A549 (cell line): ENCODE measurements at places on chromosomes 16 and 17.
A peak's percentile ranks its signal among the peaks of the same experiment; 100 is the strongest.

- DNase-seq, result peak; percentile 23
Measured at GRCh38 chr16:81779536-81780320, 637 bp downstream of the PLCG2 start.

DNA sequence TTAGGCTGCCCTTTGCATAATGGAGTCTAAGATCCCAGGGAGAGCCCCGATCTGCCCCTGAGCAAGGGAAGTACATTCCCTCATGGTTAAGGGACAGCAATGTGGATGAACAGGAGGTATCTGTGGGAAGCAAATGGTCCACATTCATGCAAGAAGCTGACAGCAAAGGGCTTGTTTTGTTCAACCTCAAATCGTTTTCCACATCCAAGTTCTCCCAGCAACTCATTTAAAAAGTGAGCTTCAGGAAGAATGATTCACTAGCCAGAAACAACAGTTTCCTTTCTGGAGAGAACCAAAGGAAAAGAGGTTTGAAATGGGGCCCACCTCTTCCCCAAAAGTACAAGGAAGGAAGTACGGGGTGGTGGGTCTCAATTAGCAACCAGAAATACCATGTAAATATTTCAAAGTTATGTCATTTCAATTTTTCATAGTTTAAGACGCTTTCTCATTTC is 9.4 kb downstream of the HSPB9 start:
- no peak for DNase-seq

DNA sequence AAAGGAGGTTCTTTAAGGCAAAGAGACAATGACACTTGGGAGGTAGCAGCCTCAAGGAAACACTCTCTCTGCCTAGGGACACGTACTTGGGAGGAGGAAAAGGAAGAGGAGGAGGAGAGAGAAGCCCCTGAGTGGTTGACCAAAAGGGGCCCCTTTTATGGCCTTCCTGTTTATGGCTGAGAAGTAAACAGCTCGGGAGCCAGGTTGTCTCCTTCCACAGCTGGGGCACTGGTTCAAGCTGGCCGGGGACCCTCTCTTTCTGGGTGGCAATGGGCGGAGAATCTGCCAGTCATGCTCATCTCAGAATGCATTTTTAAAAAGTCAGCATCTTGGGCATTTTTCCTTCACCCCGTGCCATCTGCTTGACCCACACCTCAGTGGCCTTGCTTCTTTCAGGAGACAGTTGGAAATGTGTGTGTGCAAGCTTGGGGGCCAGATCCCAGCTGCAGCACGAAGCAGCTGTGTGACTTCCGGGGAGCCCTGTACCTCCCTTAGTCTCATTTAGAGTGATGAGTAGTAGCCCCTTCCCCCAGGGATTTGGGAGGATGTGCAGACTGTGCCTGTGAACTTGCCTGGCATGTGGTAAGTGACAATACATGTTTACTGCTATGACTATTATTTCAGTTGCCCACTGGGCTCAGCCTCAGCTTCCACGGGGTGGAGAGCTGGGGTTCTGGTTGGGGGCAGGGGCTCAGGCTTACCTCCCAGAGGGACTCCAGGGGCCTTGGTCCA is 33.8 kb upstream of the SALL1 start:
- no peak for DNase-seq

DNA sequence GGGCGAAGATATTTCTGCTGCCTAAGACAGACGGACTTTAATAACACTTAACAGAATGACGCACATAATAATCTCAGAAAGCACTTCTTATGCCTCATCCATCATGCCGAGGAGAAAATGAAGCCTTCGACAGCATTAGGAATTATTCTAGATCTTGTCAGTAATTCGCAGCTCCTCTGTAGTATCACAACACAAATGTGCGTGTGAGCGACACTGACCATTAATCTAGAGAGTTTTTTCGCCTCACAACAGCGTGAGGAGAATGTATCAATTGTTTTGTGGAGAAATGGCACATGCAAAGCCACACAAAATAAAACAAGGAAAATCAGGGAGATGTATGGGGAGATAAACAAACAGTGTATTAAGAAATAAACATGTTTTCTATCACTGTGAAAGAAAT is 410.2 kb upstream of the PSMD7 start:
- no peak for DNase-seq

DNA sequence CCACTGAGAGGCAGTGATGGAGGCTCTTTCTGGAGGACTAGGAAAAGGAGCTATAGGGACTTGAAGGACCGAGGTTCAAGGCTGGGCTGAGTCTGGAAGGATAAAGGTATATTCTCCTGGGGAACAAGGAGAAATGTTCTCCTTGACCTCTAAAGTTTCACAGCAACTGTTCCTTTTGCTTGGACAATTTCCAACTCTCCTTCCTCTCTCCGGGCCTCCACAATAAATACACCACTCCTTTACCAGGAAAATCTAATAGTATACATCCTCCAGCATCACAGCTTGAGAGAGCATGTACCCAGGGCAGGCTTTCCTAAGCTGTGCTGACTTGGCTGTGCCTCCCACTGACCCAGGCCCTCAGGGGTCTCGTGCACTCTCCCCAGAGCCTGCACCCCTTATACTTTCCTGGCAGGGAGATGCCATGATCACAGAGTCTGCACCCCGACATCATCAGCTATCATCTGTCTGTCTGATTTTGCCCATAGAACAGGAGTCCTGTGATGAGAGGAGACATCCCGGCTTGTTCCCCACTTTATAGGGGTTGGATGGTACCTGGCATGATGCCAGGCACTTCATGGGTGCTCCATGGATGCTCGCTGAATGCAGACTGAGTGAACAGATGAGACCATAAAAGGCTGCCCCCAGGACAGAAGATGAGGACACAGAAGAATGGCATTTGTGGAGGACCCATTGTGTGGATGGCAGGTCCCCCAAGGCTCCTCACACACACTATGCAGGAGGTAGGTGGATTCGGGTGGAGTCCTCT is 582.6 kb upstream of the CDH5 start:
- DNase-seq, result no peak

DNA sequence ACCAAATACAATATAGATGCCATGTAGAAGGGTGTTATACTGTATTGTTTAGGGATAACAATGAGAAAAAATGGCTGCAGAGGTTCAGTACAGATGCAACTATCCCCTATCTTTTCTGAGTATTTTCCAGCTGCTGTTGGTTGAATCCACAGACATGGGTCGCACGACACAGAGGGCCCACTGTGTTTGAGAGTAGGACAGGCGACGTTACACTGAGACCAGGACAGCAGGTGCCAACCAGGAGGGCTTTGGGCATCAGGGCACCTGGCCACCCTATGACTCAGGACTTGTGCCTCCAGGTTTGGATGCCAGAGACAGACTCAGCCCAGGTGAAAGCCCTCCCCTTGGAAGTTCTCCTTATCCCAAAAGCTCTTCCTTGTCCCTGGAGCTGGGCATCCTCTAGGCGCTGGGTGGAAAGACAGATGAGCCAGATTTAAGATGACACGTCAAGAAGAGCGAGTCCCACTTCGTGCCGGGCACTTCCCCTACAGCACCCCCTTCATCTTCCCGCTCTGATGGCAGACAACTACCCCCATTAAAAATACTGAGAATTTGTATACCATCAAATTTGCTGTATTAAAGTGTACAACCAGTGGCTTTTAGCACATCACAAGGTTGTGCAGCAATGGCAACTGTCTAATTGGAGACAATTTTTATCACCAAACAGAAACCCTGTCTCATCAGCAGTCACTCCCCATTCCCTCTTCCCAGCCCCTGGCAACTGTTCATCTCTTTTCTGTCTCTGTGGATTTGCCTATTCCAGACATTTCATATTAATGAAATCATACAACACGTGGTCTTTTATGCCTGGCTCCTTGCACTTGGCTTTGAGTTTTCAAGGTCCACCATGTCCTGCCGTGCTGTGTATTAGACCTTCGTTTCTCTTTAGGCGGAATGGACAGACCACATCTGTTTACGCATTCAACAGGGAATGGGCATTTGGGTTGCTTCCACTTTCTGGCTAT is 30.6 kb downstream of the TNFRSF13B start:
- DNase-seq, result no peak

- DNase-seq, result no peak
Measured at GRCh38 chr17:69528035-69528434, 113.5 kb downstream of the MAP2K6 start.

GRCh38 chr17:44023545-44024270 is 8.9 kb upstream of the TMEM101 start:
- DNase-seq, result no peak

GRCh38 chr16:69494991-69495392 is 70.6 kb downstream of the CYB5B start:
- DNase-seq, result no peak

GRCh38 chr16:77918809-77919707 is 103.3 kb upstream of the CLEC3A start:
- DNase-seq, result no peak

GRCh38 chr16:1831186-1832075 is 4.4 kb downstream of the FAHD1 start:
- DNase-seq, result no peak

DNA sequence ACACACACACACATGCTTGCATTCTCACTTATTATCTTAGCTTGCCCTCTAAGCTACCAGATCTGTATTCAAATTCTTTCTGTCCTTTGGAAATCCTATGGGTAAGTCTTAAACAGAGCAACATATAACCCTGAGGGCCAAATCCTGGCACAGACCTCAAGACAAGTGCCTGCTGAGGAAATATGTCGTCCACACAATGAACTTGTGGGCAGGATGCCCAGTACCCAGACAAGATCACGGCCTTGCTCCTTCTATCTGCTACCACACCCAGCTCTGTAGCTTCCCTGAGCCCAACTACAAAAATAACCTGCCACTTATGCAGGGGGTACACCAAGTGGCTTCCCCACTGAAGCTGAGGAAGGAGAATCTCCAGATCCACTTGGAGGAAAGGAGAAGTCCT is 37.3 kb upstream of the FA2H start:
- DNase-seq, result no peak

DNA sequence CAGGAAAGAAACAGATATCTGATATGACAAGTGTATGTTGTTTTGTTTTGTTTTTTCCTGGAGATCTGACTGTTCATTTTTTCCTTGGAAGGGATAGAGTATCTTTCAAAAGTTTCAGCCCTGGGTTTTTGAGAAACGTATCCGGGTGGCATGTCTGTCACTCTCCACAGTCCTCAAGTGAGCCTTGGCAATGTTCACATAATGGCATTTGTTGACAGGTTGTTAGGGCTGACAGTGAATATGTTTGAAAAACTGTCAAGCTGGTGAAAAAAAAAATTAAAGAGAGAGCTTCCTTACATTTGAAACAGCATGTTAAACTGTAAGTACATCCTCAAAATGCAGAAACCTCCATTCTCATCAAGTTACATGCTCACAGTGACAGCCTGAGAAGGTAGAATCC is 113.0 kb upstream of the DYNLRB2 start:
- no peak for DNase-seq

- DNase-seq, result no peak
Measured at GRCh38 chr17:56937687-56938086, 23.2 kb downstream of the COIL start.
